ENCODE measurements at places on chromosomes 16 and 17.

DNA sequence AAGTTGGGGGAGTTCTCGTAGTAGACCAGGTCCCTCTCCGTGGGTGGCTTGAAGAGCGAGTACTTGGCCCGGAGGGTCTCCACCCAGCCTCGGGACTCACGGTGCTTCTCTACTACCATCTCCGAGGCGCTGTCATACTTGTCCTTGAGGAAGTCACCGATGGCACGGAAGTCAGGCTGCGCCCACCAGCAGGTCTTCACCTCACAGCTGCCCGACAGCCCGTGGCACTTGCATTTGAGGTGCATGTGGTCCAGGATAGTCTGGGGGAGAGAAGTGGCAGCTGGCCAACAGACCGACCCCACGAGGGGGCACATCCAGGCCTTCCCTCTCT lies 50.0 kb downstream of the WNT3 start:
- DNase-seq, result no peak

- DNase-seq, result no peak
Observed at GRCh38 chr17:65741710-65742109, 180.3 kb upstream of the AXIN2 start.

DNA sequence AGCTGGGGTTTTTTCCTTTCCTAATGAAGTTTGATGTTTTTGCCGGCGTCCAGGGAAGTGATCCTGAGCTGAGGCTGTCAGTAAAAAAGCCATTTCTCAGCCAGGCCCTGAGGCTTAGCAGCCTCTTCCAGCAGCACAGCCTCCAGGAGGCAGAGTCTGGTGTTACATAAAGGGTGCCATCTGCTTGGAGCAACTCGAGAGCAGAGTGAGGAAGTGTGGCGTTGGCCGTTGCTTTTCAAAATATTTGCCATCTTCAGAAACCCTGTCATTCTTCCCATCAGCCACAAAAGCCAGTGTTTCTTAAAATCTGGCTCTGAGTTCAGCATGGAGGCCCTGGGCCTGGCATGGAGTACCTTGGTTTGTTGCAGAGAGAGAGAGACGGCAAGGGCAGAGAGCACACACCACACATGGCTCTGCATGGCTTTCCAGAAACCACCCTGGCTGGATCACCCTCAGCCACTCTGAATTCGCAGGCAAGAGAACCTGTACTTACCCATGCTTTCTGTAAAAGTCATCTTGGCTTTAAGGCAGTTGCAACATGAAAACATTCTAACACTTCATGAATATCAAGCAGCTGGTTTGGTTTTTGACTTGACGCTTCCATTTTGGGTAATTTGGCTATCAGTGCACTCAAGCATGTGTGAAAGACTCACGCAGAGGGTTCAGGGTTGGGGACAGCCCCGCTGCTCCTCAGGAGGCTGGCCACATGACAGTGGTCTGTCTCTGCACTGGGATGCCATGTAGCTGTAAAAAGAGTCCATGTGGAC lies 21.0 kb downstream of the PMM2 start:
- DNase-seq, result no peak

GRCh38 chr16:19757762-19758595 lies 39.9 kb downstream of the IQCK start:
- DNase-seq, result no peak

DNA sequence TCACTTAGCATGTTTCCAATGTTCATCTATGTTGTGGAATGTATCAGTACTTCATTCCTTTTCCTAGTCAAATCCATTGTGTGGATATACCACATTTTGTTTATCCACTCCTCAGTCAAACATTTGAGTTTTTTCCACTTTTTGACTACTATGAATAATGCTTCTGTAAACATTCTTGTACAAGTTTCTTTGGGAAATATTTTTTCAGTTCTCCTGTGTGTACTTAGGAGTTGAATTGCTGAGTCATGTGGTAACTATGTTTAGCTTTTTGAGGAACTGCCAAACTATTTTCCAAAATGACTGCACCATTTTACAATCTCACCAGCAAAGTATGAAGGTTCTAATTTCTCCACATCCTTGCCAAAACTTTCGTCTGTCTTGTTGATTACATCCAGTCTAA lies 223.7 kb upstream of the AXIN2 start:
- DNase-seq, result peak; percentile 98

DNA sequence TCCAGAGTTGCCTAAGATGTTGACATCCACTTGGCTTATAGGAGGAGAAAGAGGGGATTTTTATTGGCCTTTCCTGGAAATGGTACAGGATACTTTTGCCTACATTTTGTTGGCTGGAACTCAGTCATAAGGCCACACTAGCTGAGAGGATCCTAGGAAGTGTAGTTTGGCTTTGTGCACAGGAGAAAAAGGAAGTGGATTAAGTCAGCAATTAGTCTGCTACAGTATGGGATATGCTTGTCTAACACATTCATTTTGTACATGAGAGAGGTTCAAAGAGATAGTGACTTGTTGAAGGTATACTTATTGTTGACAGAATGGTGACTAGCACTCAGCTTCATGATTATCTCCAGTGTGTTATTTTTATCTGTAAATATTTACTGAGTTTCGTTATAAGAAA lies 10.3 kb downstream of the UTP18 start:
- DNase-seq, result no peak

All from cardiac fibroblast (primary cell).